Activated T-helper 2 cell treated with anti-CD3 and anti-CD28 coated beads, Interferon-gamma antibody, Interleukin-2, Interleukin-4, amounts not matched to agents 10 μg/mL and 5 μg/mL and 100 μg/mL, durations not matched to agents 14 hours and 24 hours and 36 hours (primary cell): ENCODE measurements at places on chromosomes 13 and 19. TPM values are rescaled to one million over a fixed set of nuclear protein-coding genes. Genes with fewer than 3 reads are reported as not detected.

The UPK1A gene
- 0.59 and 1.2 TPM in 2 replicates for total RNA-seq

The CATSPERD gene
- total RNA-seq = not detected in 2 replicates

The PNMA8C gene
- not detected in 2 replicates for total RNA-seq

The PTBP1 gene
- 735 and 739 TPM in 2 replicates for total RNA-seq

The KANK2 gene
- total RNA-seq = 5.9 and 6.5 TPM in 2 replicates

The TMEM91 gene
- total RNA-seq = 4.2 and 4.8 TPM in 2 replicates

- H3K27me3 ChIP-seq = no peaks in the 10 kb centered on the region
- DNase-seq = peak; percentile 84
- H3K4me1 ChIP-seq = peaks cover 21% of the 10 kb centered on the region
- H3K27ac ChIP-seq = peak overlapping the region; percentile 93
- peaks cover 10% of the 10 kb centered on the region for H3K36me3 ChIP-seq
Observed at GRCh38 chr19:1853295-1854038, 5.2 kb upstream of the REXO1 start.

- peak within 1 kb of the TSS; percentile 98 for H3K27ac ChIP-seq
- no peaks in the 10 kb centered on the region for H3K36me3 ChIP-seq
- peaks cover 4% of the 10 kb centered on the region for H3K27me3 ChIP-seq
- peaks cover 33% of the 10 kb centered on the region for H3K4me1 ChIP-seq
- DNase-seq = peak; percentile 82
Observed at GRCh38 chr13:51803422-51804294, at the start of gene DHRS12. DHRS12 (minus strand) TSS chr13:51804163; CDS start chr13:51799659, 4,504 bp downstream.

- H3K36me3 ChIP-seq = peaks cover 9% of the 10 kb centered on the region
- H3K27me3 ChIP-seq = no peaks in the 10 kb centered on the region
- H3K27ac ChIP-seq = no peak overlapping the region
- no peak for DNase-seq
- H3K4me1 ChIP-seq = peaks cover 5% of the 10 kb centered on the region
Observed at GRCh38 chr19:1481893-1482360, 2.9 kb upstream of the C19orf25 start.

GRCh38 chr19:1000095-1000494 is at the start of gene GRIN3B:
GRIN3B (plus strand) TSS chr19:1000419; CDS start chr19:1000438, 19 bp downstream.
- peaks cover 5% of the 10 kb centered on the region for H3K36me3 ChIP-seq
- no peak within 1 kb of the TSS for H3K4me3 ChIP-seq
- peaks cover 1% of the 10 kb centered on the region for H3K4me1 ChIP-seq
- H3K27me3 ChIP-seq = peaks cover 27% of the 10 kb centered on the region

GRCh38 chr13:88196106-88196505 is 524.9 kb downstream of the SLITRK5 start:
- no peak overlapping the region for H3K4me3 ChIP-seq
- no peak overlapping the region for H3K27ac ChIP-seq
- no peaks in the 10 kb centered on the region for H3K4me1 ChIP-seq
- no peak for DNase-seq
- no peaks in the 10 kb centered on the region for H3K36me3 ChIP-seq

DNA sequence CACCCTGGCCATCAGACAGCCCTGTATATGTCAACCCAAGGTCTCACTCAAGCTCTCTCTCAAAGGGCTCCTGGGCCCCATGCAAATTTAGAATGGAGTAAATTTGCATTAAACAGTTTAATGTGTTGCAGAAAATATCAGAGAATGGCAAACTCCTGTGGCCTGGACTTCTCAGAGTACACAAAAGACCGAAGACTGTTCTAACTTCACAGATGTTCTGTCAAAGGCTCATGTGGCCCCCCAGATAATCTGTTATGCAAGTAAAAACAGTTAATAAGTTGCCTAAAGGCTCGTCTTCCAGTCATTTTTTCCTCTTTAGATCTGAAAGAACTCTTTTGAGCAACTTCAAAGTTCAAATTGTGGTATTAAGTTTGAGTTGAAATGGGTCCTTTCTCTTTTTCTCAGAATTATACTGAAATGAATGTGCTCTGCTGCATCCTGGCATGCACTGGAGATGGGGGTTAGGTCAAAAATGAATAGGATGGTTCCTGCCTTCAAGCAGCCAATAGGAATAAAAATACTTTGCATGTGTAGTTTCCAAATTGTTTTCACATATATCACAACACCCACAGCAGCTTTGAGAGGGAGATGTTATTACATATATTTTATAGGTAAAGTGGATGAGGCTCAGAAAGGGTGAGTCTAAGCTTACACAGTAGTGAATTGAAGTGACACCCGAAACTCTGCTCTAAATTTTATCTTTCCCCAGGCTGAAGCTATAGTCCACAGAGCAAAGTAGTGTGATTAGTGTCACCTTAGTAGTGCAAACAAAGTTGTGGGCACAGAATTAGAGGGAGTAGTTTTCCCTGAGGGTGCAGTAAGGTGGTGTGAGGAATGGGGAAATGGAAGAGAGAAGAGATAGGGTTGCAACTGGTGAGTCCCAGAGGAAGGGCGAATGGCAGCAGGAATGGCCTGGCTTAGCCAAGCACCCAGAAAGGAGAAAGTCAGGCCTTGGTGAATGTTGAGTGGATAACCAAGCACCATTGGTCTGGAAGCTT is 205.0 kb upstream of the RFC3 start:
- H3K4me3 ChIP-seq = peak overlapping the region; percentile 30
- H3K27ac ChIP-seq = peak overlapping the region; percentile 95
- no peak for DNase-seq
- H3K36me3 ChIP-seq = peaks cover 18% of the 10 kb centered on the region
